Right forelimb (tissue), 1 donor: ENCODE measurements at places on chromosomes 2 and 18.

DNA sequence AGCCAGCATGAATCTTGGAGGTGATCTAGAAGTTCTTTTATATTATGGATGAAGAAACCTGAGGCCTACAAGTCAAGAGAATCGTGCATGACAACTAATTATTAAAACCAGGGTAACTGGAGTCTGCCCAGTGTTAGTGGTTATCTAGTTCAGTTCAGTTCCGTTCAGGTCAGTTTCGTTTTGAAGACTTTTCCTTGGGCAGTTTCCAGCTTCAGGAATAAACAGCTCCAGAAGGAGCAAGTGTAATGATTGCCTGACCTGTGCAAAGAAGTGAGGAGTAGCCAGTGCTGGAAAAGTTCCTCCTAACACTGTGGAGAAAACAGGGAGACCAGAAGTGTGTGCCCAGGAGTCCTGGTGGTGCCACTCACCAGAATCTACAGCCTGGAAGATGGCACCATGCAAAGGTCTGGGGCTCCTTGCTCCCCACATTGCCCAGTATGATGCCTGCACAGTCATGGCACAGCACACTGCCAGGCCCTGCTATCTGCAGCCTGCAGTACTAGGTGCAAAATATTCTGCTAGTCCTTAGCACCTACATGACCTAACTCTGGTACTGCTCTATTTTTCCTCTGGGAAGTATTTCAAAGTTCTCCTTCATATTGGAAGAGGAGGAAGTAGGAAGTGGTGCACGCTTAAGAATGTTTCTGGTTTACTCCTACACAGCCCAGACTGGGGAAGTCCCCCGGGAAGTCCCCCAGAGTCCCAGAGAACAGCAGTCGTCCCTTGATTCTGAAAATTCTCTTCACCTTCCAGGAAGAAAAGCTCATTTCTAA lies 65.8 kb downstream of the SUMO1 start:
- no peak for DNase-seq

GRCh38 chr2:58047373-58047935 lies 848 bp downstream of the VRK2 start:
- DNase-seq: no peak

GRCh38 chr18:31490833-31491232 lies 7.1 kb upstream of the DSG2 start:
- no peak for DNase-seq

- DNase-seq: no peak
Observed at GRCh38 chr2:212595036-212595654, 56.5 kb upstream of the ERBB4 start.

DNA sequence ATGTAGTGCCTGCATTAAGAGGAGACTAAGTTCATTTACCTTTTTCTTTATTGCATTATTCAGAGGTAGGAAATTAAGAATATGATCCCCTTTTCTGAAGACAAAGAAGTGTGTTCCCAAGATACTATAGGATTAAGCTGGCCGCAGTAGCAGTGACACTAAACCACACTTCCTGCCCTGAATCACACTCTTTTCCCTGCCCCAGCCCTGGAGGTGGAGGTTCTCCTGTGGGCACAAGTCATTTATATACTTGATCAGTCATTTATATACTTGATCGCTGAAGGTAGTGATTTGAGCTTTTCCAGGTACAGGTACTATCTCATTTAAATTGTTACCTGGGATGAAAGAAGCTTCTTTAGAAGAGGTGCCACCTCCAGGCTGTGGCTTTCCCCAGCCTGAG lies 78.6 kb downstream of the ARMC9 start:
- no peak for DNase-seq

GRCh38 chr2:232960862-232961261 lies 52.2 kb downstream of the NGEF start:
- no peak for DNase-seq

DNA sequence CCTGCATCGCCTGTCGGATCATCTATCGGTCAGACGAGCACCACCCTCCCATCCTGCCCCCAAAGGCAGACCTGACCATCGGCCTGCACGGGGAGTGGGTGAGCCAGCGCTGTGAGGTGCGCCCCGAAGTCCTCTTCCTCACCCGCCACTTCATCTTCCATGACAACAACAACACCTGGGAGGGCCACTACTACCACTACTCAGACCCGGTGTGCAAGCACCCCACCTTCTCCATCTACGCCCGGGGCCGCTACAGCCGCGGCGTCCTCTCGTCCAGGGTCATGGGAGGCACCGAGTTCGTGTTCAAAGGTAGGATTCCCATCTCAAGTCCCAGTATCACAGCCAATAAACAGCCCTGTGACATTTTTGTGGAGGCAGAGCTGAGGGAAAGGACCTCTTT lies 31.0 kb downstream of the APCDD1 start:
- no peak for DNase-seq
